Erythroblast (primary cell): ENCODE measurements at places on chromosomes 1 and 21.

DNA sequence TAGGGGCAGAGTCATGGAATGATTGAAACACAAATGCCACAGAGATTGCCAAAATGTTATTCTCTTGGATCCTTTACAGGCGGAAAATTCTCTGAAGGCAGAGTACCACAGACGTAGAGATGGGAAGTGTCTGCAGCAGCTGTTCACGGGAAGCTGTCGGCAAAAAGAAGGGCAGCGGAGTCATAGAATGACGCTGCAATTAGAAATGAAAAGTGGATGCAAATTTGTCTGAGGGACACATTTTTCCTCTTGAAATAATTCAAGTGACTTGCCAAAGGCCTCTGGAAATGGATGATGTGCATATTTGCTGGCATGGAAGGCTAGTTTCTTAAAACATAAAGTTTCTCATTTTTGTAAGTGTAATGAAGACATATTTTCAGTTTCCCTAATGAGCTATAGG lies 77.5 kb upstream of the PLD5 start:
- DNase-seq: no peak

- peak; percentile 40 for DNase-seq
Observed at GRCh38 chr1:220873868-220874655, 5.2 kb upstream of the HLX start.

DNA sequence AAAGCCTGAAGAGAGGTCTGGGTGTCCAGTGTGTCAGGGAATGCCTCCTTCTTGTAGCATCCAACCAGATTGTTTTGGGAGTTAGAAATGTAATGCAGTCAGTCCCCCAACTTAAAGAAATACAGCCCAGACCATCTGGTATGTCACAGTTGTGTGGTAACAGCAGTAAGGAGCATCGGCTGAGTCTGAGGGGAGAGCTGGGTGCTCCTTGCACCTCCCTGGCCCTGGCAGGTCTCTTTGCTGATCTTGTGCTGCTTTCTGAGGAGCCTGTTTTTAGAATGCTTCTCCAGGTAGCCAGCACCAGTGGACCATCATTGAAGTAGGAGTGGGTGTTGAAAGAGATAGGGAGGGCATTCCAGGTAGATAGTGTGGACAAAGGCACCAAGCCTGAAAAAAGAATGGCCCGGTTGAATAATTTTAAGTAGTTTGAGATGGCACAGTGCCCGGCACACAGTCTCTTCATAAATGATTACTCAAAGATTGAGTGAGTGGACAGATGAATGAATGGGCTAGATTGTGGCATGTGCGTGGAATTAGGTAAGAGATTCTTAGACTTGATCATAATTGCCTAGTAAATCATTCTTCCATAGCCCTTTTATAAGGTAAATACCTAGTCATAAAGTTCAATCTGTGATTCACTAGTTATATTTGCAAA lies 46.5 kb downstream of the LAMC1 start:
- DNase-seq: no peak

- DNase-seq: no peak
Observed at GRCh38 chr1:247115545-247115944, 11.4 kb upstream of the ZNF669 start.

DNA sequence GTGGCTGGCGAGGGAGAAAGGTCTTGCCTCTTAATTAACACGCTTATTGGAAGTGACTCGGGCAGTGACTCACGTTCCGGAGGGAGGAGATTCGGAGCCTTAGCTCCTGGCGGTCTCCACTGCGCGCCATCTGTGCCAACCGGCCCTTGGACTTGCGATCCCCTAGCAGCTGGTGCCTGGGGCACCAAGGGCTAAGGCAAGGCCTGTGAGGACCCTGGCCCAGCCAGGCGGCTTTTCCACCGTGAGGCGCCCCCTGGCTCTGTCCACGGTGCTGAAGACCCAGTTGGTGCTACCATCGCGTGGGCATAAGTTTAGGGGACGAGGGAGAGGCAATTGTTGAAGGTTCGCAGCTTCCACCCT lies 1.3 kb upstream of the SYT6 start:
- DNase-seq: peak; percentile 6

DNA sequence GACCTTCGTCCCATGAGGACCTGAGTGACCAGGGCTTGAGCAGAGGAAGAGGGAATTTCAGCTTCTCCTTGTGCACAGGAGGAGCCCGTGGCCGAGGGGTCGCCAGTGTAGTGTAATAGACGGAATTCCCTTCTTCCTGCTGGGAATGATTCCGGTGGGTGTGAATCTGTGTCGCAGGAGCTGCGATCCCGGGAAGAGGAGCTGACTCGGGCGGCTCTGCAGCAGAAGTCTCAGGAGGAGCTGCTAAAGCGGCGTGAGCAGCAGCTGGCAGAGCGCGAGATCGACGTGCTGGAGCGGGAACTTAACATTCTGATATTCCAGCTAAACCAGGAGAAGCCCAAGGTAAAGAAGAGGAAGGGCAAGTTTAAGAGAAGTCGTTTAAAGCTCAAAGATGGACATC lies 34.4 kb downstream of the MAP3K21 start:
- DNase-seq: no peak

- DNase-seq: no peak
Observed at GRCh38 chr1:58805716-58806571, 22.1 kb upstream of the JUN start.

DNA sequence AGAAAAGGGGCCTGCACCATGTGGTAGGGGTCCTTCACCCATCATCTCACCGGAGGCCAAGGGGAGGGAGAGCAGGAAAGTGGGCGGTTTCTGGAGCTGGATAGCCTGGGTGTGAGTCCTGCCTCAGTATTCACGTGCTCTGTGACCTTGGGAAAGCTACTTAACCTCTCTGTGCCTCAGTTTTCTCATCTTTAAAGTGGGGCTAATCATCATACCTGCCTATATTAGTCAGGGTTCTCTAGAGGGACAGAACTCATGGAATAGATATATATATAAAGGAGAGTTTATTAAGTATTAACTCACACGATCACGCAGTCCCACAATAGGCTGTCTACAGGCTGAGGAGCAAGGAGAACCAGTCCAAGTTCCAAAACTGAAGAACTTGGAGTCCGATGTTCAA lies 78.7 kb downstream of the FBXO2 start:
- no peak for DNase-seq

DNA sequence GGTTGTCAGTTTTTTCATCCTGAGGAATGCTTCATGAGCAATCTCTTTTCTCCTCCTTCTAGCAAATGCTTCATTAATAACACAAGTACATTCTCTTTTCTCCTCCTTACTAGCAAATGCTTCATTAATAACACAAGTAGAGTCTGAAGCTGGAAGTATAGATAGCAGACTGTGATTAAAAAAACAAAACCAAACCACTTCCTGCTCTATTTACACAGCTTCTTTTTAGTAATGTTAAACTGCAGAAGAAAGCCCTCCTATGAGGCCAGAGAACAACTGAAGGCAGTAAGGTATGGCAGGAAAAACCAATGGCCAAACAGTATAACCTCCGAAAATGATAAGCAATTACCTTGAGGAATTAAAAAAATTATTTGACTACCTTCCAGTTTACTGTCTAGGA lies 90.1 kb downstream of the ZSWIM5 start:
- no peak for DNase-seq

DNA sequence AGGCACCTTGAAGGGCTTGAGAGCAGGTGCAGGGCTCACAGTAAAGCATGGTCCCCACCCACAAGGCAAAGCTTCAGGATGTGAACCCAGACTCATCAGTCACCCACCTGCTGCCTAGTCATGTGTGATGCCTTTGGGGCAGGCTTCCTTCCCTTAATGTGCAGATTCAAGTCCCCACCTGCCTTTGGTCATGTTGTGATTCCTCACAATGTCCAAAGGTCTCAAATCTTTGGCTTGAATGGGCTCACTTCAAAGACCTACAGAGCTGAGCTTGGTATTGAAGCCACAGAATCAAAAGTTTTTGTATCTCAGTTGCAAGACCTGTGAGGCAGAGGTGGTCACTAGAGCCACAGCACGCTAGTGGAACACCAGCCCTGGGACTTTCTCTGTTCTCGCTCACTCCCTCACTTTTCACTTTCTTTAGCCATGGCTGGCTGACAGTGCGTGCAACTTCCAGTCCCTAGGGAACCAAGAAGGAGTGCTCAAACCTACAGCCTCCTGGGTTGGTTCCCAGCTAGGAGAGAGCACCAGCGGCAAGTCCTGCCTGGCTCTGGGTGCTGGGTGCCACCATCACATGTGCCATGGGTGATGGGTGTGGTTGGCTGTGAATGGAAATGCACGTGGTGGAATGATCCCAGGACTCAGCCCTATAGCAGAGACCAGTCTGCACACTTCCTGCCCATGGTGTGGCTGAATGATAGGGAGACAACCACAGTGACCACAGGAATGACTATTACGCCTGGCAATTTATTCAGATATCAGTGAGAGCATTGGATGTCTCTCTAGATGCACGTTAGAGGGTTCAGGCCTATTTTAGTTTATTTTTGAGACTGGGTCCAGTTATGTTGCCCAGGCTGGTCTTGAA lies 26.4 kb upstream of the CLIC6 start:
- no peak for DNase-seq

- no peak for DNase-seq
Observed at GRCh38 chr1:36565576-36566501, 83.1 kb upstream of the CSF3R start.

GRCh38 chr1:87030740-87031690 lies 116.6 kb downstream of the HS2ST1 start:
- DNase-seq: no peak

DNA sequence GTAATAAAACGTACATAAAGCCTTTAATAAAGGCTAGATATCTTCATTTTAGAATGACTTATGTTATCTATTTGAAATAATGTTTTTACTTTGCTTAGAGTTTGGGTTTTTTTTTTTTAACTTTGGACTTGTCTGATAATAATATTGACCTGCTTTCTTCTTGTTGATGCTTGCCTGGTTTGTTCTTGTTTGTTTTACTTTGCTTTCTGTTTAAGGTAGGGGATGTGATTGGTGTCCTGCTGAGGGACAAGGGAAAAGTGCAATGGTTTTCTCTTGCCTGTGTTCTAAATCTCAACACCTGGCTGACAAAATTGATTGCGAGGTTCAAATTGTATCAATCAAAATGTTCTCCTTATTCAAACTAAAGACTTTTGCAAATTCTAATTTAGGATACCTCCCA lies 2.2 kb upstream of the FH start:
- DNase-seq: no peak

GRCh38 chr1:229027622-229028182 lies 243.2 kb upstream of the RAB4A start:
- DNase-seq: no peak

GRCh38 chr1:25622531-25622930 lies 5.9 kb downstream of the MAN1C1 start:
- DNase-seq: no peak

- no peak for DNase-seq
Observed at GRCh38 chr1:58992643-58993042, 208.8 kb upstream of the JUN start.

GRCh38 chr1:103441342-103441741 lies 84.2 kb upstream of the RNPC3 start:
- DNase-seq: no peak

DNA sequence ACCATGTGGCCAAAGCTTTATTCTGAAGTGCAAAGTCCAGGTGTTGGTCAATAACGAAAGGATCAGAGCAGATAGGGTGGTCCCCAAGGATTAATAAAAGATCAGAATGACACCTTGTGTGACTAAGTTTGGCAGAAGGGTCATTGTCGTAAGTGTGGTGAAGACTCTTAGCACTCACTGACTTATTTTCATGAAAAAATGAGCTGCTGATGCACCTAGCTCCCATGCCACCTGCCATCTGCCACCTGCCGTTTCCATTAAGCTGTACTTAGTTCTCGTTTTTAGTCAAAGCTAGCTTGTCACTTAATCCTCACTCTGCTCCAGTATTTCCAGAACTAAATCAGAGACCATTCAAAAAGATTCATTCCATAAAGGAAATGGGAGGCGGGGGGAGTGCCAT lies 112.6 kb downstream of the SEC16B start:
- no peak for DNase-seq
